NCI-H748 treated with DMSO at 0.1 percent for 48 hours (cell line): ENCODE measurements at places on chromosomes 11 and 22.

- no peak for DNase-seq
Measured at GRCh38 chr11:2437516-2437915, 6.8 kb downstream of the TRPM5 start.

GRCh38 chr11:118216621-118217481 lies 8.0 kb downstream of the JAML start:
- no peak for DNase-seq

DNA sequence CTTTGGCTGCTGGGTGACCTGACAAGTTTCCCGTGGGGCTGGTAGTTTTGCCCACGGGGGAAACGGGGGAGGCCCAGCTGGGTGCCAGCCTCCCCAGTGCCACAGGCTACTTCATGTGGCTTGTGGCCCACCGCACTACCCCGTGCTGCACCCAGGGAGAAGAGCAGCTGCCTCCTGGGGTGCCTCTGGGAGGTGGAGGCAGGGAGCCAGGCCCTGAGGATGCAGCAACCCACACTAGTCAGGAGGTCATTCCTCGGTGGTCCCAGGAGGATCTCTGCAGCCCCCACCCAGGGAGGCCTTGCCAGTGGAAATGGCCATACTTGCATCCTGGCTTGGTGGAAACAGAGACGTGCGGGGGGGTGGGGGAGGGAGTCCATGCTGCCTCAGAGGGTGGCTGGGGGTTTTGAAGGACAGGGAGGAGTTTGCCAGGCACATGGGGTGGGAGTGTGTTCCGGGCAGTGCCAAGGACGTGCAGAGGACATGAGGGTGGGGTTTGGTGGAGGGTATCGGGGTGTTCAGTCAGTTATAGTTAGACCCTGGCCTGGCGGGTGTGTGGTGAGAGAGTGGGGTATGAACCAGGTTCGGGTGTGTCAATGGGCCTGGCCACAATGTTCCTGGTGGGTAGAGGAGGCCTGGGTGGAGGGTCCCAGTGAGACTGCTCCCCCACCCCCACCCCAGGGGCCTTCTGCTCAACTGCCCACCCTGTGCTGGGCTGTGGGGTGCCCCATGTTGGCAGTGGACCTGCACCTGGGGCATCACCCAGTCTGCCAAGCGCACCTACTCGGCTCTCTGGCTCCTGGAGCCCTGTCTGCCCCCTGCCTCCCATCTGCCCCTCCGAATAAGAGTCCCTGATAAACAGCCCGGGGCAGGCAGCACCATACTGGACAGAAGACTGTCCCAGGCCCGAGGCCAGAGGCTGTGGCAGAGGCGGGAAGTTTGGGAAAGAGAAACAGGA lies 3.8 kb downstream of the PIM3 start:
- no peak for DNase-seq

DNA sequence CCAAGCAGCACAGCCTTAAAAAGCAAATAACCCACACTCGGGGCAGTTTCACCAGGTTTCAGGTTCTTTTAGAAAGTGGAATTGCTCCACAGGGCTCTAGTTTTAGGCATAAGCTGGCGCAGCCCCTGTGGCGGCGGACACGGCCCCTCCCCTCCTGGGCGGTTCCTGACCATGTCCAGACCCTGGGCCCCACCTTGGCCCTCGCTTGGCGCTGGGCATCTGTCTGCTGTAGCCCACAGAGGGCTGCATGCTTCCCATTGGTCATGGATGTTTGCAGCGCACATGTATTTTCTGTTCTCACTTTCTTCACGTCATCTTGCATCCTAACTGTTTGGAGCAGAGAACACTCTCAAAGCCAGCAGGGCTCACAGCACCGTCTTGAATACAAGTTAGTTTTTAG lies 244.3 kb downstream of the BRD1 start:
- DNase-seq, result no peak

DNA sequence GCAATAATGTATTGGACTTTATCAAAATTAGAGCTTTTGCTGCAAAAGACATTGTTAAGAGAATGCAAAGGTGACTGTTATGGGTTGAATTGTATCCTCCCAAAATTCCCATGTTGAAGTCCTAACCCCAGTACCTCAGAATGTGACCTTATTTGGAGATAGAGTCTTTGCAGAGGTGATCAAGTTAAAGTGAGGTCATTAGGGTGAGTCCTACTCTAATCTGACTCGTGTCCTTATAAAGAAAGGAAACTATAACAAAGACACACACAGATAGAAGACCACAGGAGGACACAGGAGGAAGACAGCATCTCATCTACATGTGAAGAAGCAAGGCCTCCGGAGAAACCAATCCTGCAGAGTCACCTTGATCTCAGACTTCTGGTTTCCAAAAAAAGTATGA lies 1011.2 kb downstream of the TBC1D22A start:
- DNase-seq, result no peak

DNA sequence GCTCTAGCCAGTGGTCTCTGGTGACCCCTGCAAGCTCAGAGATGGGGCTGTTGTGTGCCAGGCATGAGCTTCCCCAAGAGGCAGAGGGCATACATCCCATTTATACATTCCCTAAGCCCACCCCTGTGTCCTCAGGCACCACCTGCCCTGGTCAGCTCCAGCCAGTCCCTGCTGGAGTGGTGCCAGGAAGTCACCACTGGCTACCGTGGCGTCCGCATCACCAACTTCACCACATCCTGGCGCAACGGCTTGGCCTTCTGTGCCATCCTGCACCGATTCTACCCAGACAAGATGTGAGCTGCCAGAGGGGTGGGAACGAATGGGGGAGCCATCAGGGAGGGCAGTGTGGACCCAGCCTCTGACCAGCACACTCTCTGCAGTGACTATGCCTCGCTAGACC lies 8.3 kb downstream of the EHBP1L1 start:
- no peak for DNase-seq

DNA sequence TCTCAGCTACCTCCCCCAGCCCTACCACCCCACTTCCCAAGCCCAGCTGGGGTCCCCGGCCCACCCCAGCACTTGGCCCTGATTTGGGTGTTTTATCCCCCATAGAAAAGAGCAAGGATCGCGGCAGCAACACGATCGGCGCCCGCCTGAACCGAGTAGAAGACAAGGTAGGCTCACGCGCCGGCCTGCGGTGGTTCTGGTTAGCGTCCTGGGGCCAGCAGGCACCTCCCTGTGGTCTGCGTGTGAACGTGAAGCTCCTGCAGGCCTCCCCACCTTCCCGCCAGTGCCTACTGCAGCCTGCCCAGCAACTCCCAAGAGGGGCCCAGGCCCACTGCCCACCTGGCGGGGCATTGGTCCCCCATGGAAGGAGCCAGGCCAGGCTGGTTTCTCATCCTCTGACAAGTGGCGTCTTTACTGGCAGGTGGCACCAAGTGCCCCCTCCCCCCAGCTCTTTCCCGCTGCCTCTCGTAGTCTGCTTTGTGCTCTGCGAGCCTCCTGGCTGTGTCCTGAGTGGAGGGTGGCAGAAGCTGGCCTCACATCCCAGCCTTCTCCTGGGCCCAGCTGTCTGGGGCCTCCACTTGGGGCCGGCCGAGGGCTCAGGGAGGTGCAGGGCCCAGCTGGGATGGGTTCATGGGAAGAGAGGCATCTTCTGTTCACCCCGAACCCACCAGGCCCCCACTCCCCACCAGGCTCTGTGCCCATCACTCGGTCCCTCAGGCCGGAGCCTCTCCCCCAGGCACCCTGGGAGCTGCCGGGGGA lies 78.3 kb upstream of the KCNQ1OT1 start:
- DNase-seq, result no peak

GRCh38 chr11:80096736-80097135 lies 655.9 kb upstream of the TENM4 start:
- DNase-seq, result no peak

GRCh38 chr22:42817556-42817955 lies 39.5 kb downstream of the ARFGAP3 start:
- DNase-seq, result no peak

- DNase-seq, result peak; percentile 34
Measured at GRCh38 chr11:44621140-44621681, 55.7 kb downstream of the CD82 start.
